ENCODE measurements at places on chromosomes 2 and 18. TPM values are rescaled to one million over a fixed set of nuclear protein-coding genes. Genes with fewer than 3 reads are reported as not detected.

Gene NR4A2
- 7.8 TPM for total RNA-seq

Gene RBBP8
- total RNA-seq, result 45.7 TPM

Gene HOXD12
- not detected for total RNA-seq

Gene VAMP8
- 0.94 TPM for total RNA-seq

Gene APLF
- total RNA-seq, result 12.3 TPM

Gene CHN1
- 44.3 TPM for total RNA-seq

Gene MGAT4A
- 40.7 TPM for total RNA-seq

Gene CYP27A1
- 2.8 TPM for total RNA-seq

Gene ICA1L
- 126 TPM for total RNA-seq

Gene PLGLB2
- 2.0 TPM for total RNA-seq

Gene STEAP3
- total RNA-seq, result not detected
